ENCODE measurements at places on chromosomes 2 and 18.

DNA sequence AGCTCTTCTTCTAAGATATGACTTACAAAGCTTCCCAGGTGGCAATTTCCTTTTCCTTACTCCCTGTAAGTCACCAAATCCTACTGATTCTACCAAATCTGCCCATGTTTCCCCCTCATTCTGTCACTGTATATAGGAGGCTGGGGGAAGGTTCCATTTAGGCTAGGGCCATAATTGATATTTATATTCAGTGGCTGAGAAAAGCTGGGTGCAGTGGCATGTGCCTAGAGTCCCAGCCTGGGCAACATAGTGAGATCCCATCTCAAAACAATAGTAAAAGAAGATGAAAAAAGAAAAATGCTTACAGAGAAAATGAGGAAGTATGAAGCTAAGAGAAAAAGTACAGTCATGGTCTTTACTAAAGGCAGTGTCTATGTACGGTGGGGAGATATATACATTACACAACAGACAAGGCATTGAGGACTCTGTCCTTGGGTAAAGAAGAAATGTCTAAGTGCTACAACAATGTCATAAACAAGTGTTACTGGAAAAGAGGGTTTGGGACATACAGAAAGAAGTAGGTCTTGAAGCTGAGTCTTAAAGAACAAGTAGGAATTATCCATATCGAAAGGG, 4.8 kb downstream of the CWC22 start:
- DNase-seq = no peak

DNA sequence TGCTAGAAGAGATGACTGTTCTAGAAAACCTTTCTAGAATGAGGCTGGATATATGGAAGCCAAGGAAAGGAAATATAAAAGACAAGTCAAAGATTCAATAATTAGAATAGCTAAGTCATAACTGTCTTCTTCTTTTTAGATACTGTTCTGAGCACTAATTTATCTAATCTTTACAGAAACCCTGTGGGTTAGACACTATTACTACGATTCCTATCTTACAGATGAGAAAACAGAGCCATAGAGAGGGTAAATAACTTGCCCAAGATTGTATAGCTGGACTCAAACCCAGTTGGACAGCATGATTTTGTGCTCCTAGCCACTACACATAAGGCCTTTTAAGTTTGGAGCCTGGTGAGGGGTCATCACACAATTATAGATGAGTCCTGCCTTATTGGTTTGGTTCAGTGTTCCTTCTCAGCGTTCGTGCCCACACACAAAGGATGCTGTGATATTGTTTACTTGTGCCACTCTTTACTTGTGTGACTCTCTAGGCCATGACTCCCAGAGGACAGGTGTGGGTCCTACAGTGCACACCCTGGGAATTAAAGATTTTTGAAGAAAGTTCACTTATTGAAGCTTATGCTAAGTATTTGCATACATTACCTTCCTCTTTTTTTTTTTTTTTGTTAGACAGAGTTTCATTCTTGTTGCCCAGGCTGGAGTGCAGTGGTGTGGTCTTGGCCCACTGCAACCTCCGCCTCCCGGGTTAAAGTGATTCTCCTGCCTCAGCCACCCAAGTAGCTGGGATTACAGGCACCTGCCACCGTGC, 153.7 kb downstream of the PRKCE start:
- DNase-seq = no peak

- DNase-seq = no peak
These were observed 50.0 kb upstream of the RFX8 start for GRCh38 chr2:101524806-101525430.

DNA sequence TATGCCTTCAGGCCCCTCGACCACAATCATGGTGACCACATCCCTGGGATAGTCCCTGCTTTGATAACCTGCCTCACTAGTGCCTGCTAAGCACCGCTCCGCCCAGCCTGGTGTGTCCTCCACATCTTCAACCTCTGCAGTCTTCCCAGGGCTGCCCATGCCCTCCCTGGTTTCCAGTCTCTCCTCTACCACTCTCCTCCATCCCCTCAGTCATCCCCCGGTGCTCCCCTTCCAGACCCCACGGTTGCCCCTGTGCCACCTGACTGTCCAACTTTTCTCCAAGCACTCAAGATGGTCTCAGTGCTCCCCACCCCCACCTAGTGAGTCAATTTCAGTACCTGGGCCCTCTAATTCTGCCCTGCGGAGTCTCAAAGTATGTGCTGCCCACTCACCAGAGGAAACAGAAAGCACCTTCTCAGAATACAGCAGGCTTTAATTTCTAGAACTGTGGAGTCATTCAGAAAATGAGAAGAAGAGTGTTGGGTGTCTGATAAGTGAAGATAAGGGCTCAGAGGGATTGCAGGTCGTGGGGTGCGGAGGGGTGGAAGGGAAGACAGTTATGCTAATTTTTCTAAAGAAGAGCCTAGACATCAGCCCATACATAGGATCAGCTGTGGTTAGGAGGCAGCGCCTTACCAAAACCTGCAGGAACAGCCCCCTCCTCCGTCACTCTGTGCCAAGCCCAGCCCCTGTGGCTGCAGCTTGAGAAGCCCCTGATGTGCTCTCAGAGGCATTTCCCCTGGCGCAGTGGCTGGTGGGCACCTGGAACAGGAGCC, 53.6 kb upstream of the CAB39 start:
- no peak for DNase-seq

Data from smooth muscle cell of the brain vasculature (primary cell).